ENCODE measurements at places on chromosomes 7 and 10.

- no peak for DNase-seq
Measured at GRCh38 chr10:112848868-112849430, 101.1 kb upstream of the TCF7L2 start.

- peak; percentile 84 for DNase-seq
Measured at GRCh38 chr7:135620980-135621850, 41.1 kb upstream of the STMP1 start.

GRCh38 chr10:4315551-4315950 is 510.5 kb upstream of the AKR1E2 start:
- DNase-seq, result peak; percentile 53

- no peak for DNase-seq
Measured at GRCh38 chr7:314853-315252, 24.9 kb downstream of the FOXL3 start.

GRCh38 chr7:69104023-69104422 is 494.3 kb upstream of the AUTS2 start:
- no peak for DNase-seq

DNA sequence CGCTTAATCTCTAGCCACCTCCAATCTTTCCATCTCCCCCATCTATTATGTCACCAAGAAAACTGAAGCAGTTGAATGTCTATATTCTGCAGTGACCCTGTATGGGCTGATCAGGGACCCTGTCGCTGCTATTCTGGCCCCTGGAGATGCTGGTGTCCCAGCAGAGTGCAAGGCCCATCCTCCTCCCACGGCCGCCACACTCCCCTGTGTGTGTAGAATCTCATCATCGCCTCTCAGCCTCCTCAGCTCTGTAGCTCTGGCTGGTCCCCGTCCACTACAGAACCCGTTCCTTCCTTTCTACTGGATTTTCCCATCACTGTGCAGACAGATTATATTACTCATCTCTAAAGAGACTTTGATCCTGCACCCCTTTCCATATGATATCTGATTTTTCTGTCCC is 235.8 kb upstream of the PFKP start:
- DNase-seq, result no peak

DNA sequence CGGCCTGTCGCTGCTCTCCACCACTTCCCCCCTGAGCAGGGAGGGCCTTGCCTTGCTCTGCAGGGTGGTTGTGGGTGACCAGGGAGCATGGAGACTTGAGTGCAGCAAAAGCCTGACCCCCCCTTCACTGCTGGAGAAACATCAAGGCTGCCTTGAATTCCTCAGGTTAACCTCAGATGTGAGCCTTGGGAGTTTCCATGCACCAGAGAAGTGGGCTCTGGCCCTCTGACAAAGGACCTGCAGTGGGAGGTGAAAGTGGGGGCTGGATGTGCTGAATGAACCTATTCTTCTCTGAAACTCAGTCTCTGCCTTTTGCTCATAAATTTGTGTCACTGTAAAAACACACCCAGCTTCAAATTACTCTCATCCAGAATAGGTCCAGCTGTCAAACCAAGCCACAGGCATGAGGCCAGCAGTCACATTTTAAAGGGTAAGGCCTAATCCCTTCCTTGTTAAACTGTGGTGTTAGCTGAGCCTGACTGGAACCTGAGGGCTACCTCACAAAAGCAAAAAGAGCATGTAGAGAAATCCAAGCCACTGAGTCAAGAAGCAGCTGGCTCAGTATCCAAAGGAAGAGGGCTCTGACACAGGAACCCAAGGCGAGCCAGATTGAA is 356.8 kb downstream of the CCSER2 start:
- DNase-seq, result no peak

GRCh38 chr10:62870866-62871265 is 54.7 kb upstream of the EGR2 start:
- DNase-seq, result no peak

GRCh38 chr10:36423821-36424248 is 701.6 kb upstream of the ANKRD30A start:
- DNase-seq, result peak; percentile 66

GRCh38 chr10:69996611-69997010 is 56.0 kb upstream of the MACROH2A2 start:
- peak; percentile 34 for DNase-seq

DNA sequence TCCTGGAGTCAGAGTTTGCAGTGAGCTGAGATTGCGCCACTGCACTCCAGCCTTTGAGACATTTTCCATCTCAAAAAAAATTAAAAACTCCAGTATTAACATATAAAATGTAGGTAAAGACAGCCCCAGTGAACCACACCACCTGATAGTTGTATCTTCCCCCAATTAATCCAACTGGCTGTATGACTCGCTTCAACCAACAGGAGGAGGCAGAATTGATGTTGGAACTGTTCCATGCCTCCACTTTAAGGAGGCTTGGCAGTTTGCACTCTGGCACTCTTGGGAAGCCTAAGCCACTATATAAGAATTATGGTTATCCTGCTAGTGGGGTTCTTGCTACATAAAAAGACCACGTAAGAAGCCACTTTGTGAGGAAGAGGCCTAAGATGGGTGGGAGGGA is 72.7 kb downstream of the STK17A start:
- DNase-seq, result no peak

DNA sequence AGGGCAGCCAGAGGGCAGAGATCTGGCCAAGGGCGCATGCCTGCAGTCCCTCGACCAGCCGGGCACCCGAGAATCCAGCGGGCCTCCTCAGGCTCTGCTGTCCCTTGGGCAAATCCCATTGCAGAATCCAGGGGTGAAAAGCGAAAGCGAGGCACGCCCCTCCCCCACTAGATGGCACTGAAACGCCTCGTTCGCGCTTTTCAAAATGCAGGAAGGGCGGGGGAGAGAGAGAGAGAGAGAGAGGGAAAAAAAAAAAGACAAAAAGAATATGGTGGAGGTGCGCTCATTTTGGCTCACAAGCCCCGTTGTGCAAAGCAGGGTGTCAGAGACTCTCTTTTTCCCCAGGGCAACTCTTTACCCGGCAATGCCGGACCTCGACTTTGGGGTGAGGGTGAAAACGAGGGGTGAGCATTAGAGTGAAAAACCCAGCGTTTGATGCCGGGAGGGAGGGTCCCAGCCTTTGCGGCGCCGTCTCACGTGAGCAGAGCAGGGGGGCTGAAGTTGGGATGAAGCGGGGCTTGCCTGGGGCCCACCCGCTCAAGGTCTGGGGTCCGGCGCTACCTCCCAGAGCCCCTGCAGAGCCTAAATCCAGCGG is 2.5 kb upstream of the TMEM178B start:
- peak; percentile 7 for DNase-seq

DNA sequence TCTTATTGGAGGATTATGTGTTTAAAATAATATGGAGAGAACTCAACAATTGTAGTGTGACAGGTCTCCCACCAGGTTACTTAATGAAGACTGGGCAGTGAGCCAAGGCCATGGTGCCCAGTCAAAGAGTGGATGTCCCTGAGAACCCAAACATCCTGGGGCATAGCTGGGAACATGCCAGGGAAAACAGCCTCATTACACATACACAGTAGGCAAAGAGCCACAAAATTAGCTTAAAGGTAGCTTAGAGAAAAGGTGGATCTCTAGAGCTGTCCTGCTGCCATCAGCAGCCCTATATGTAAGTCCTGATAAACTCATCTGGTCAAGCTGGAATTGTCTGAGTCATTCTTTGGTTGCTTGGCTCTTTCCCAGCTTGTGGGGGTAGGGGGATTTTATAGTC is 287.8 kb downstream of the PHF14 start:
- DNase-seq, result no peak

DNA sequence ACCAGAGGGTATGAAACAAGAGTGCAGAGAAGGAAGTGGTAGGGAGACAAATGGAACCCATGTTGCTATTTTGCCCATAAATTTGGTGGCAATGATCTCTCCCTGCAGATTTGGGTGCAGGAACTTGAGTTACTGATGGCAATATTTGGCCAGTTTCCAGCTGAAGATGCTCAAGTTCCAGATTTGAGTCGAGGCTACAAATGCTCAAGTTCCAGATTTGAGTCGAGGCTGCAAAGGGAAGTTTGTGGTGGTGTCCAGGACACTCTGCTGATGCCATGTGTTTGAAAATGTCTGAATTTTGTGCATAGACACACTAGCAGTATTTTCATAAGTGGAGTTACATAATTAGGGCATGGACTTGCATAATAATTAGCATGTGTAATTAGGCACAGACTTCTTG is 40.8 kb downstream of the TBXAS1 start:
- no peak for DNase-seq

GRCh38 chr10:49651039-49651835 is 28.2 kb upstream of the C10orf53 start:
- DNase-seq, result no peak

- no peak for DNase-seq
Measured at GRCh38 chr7:128194533-128195282, 46.4 kb upstream of the LEP start.

GRCh38 chr7:66727058-66727457 is 13.5 kb upstream of the RABGEF1 start:
- no peak for DNase-seq

GRCh38 chr10:133466683-133467275 is 13.0 kb downstream of the SCART1 start:
- DNase-seq, result no peak

GRCh38 chr7:20201380-20201779 is 15.8 kb downstream of the MACC1 start:
- DNase-seq, result no peak

DNA sequence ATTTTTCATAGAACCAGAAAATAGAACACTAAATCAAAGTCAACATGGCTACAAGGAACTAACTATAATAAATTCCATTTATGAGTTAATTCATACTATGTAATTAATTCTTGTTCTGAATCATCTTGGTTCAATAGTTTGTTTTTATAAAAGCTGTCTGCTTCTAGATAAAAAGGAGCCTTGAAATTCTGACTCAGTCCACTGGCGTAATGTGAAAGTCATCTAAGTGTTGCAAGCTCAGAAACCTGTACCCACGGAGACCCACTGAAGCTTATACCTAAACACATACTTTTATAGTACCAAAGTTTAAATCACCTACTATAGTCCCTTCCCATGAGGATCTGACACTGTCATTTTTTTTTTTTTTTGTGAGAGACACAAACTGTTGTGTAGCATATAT is 489.4 kb downstream of the SEMA3D start:
- peak; percentile 83 for DNase-seq

DNA sequence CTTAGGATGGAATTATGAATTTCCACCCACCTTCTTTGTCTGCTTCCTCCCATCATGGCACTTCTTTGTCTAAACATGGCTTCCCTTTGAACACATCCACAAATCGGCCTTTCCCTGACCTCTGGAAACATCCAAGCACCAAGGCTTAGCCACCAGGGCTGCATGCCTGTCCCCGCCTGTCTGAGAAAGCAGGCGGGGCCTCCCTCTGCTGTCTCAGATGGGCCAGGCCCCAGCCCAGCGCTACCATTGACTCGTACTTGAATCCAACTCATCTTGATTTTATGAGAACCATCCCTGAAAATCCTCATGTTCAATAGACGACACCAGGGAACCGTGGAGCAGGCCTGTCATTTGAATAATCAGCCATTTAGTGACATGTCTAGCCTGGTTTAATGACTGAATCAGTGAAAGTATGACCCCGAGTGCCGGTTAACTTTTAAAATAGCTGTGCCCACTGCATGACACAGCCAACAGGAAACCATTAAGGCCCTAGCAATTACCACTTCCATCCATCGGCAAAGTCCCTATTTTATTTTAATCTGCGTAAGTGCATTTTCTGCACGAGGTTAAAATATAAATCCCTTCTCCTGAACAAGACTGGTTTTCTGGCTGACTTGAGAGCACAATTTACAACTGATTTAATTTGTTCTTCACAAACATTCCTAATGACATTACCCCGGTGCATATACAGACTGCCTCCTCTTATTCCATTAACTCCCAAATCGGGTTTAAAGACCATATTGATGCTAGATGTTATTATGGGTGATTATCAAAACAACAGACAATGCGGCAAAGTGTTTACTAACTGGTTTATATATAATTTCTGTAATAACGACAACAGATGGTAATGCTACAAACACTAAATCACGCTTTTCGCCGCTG is 194.7 kb downstream of the BUB3 start:
- no peak for DNase-seq

GRCh38 chr7:134724606-134725005 is 54.8 kb upstream of the CALD1 start:
- peak; percentile 75 for DNase-seq

- DNase-seq, result no peak
Measured at GRCh38 chr10:17662193-17663138, 18.5 kb downstream of the STAM start.

DNA sequence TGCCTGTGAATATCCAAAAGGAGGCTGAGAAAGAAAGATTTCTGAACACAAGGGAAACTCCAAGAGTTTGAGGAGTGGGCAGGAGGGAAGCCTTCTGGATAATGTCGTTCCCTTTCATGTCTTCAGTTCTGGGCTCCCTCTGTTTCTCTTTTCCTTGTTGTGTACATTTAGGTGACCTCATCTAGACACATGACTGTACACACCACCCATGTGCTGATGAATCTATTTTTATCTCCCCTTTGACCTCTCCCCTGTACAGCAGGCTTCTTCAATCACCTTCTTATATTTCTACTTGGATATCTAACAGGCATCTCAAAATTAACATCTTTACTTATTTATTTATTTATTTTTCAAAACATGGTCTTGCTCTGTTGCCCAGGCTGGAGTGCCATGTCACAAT is 363.1 kb downstream of the GATA3 start:
- DNase-seq, result peak; percentile 5

DNA sequence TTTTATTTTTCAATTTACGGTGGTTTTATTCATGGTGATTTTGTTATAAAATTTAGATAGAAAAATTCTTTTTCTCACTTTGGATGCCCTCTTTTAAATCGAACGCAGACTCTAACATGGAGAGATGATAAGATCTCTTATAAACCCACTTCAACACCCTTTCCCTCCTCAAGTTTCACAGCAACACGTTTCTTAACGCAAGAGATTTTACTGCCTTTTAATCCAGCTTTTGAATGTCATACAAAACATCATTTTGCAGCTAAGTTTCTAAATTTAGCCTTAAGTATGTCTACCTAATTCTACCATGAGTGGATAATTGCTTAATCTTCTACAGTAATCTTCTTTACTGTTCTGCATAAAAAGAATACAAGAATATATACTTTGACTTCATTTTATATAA is 70.0 kb downstream of the SEMA3C start:
- DNase-seq, result no peak

DNA sequence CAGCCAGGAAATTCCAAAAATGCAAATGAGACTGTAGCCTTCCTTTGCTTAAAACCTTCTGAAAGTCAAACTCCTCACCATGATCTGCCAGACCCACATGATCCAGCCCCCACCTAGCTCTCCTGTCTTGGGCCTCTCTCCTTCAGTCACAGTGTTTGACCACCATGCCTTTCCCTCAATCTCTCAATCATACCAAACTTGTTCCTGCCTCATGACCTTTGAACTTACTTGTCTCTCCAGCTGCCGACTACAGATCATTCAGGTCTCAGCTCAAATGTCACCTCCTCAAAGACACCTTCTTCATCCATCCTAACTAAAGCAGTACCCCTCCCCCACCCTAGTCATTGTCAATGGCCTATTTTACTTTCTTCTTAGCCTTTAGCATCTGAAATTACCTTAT is 9.3 kb upstream of the ADD3 start:
- DNase-seq, result no peak

DNA sequence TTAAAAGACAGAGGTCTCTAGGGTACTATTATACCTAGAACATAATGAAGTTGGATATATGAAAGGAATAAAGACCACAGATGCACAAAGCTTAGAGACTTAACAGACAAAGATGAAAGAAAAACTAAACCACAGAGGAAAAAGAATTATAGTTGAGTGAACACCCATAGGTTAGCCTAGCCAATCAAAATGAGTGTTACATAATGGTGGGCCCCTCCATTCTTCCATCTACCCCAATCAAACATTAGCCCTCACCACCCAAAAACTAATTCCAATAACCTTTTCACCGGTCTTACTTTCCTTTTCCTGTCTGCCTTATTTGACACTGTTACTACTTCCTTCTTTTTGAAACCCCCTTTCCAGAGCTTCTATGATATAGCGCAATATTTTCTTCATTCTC is 130.1 kb downstream of the ELMO1 start:
- DNase-seq, result no peak
